ENCODE measurements at places on chromosomes 12 and 14. TPM values are rescaled to one million over a fixed set of nuclear protein-coding genes. Genes with fewer than 3 reads are reported as not detected.

GRCh38 chr14:70664698-70665447 is 23.2 kb downstream of the TTC9 start:
- H3K4me1 ChIP-seq, result peaks cover 38% of the 10 kb centered on the region
- no peak overlapping the region for H3K4me3 ChIP-seq
- no peak for DNase-seq
- H3K27me3 ChIP-seq, result no peaks in the 10 kb centered on the region

- H3K4me1 ChIP-seq, result peaks cover 15% of the 10 kb centered on the region
- no peaks in the 10 kb centered on the region for H3K36me3 ChIP-seq
- peak; percentile 46 for DNase-seq
- no peak overlapping the region for H3K4me3 ChIP-seq
Observed at GRCh38 chr12:65306366-65307168, 28.1 kb downstream of the MSRB3 start.

- H3K36me3 ChIP-seq, result peaks cover 28% of the 10 kb centered on the region
- peaks cover 50% of the 10 kb centered on the region for H3K4me1 ChIP-seq
- no peaks in the 10 kb centered on the region for H3K27me3 ChIP-seq
- DNase-seq, result peak; percentile 78
- peak overlapping the region; percentile 100 for H3K4me3 ChIP-seq
Observed at GRCh38 chr14:90397425-90398314, 841 bp downstream of the CALM1 start.

The KRT2 gene
- not detected for total RNA-seq

- no peak overlapping the region for H3K27ac ChIP-seq
- DNase-seq, result no peak
- no peak overlapping the region for H3K4me3 ChIP-seq
- H3K36me3 ChIP-seq, result no peaks in the 10 kb centered on the region
Observed at GRCh38 chr12:51771008-51771407, 77.5 kb downstream of the FIGNL2 start.

DNA sequence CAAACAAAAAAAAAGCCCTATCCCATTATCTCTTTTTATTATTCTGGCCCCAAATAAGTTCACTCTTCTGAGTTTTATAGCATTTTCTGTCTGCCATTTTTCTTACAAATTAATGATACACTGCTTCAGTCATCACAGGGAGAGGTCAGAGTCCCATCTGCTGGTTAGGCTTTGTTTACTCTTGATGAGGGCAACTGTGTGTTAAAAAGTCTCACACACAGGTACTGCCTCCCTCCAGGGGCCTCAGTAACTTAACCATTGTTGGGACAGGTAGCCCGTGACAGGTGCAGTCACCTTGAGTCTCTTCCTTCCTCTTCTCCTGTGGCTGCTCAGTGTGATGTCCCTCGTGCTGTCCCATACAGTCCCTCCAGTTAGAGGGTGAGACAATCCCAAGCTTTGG is 45.5 kb upstream of the SEL1L start:
- H3K36me3 ChIP-seq, result no peaks in the 10 kb centered on the region
- H3K4me3 ChIP-seq, result no peak overlapping the region
- no peak overlapping the region for H3K27ac ChIP-seq

DNA sequence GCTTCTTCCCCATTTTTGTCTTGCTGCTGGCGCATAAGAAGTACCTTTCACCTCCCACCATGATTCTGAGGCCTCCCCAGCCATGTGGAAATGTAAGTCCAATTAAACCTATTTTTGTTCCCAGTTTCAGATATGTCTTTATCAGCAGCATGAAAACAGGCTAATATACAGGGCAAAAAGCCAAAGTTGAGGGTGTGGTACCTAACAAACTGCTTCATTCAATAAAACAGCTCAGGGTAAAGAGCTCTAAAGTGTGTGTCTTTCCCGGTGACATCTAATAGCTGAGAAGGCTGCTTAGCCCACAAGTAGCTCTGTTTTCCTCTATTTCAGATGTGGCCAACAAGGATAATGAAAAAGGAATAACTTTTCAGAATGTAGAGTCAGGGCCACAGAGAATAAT is 76.7 kb upstream of the SLC8A3 start:
- DNase-seq, result no peak
- H3K4me1 ChIP-seq, result no peaks in the 10 kb centered on the region
- H3K27me3 ChIP-seq, result peaks cover 4% of the 10 kb centered on the region
- no peak overlapping the region for H3K27ac ChIP-seq
- no peaks in the 10 kb centered on the region for H3K36me3 ChIP-seq

The KERA gene
- not detected for total RNA-seq

- H3K4me1 ChIP-seq, result no peaks in the 10 kb centered on the region
- no peak overlapping the region for H3K27ac ChIP-seq
- H3K27me3 ChIP-seq, result no peaks in the 10 kb centered on the region
- no peak for DNase-seq
Observed at GRCh38 chr14:97994020-97994531, 1196.9 kb downstream of the VRK1 start.

The RNASE3 gene
- total RNA-seq, result not detected

DNA sequence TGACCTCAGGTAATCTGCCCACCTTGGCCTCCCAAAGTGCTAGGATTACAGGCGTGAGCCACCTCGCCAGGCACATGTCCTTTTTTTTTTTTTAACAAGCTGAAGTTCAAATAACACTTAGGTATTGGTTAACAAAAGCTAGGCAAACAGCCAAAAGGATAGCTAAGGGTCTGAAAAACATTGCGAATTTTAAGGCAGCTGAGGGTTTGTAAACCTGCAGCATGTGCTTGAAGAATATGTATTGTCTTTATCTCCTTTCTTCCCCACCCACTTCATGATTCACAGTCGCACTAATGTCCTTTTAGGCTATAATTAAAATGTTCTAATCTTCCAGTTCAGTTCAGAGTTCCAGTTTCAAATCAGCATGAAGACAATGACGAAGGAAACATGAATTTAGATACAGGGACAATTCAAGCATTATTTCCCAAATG is 30.1 kb upstream of the CERS5 start:
- H3K27ac ChIP-seq, result no peak overlapping the region
- no peaks in the 10 kb centered on the region for H3K4me1 ChIP-seq
- no peak overlapping the region for H3K4me3 ChIP-seq
- H3K36me3 ChIP-seq, result peaks cover 80% of the 10 kb centered on the region

The GPR135 gene
- 3.4 TPM for total RNA-seq

GRCh38 chr14:22650960-22651521 is 6.9 kb upstream of the OR6J1 start:
- no peak overlapping the region for H3K4me3 ChIP-seq
- H3K4me1 ChIP-seq, result no peaks in the 10 kb centered on the region
- no peak for DNase-seq
- no peak overlapping the region for H3K27ac ChIP-seq
- no peaks in the 10 kb centered on the region for H3K36me3 ChIP-seq

GRCh38 chr12:121632069-121632970 is 6.0 kb downstream of the ORAI1 start:
- H3K4me3 ChIP-seq, result no peak overlapping the region
- no peaks in the 10 kb centered on the region for H3K27me3 ChIP-seq
- H3K4me1 ChIP-seq, result peaks cover 69% of the 10 kb centered on the region
- no peak for DNase-seq
- no peaks in the 10 kb centered on the region for H3K36me3 ChIP-seq

- H3K27me3 ChIP-seq, result no peaks in the 10 kb centered on the region
- H3K27ac ChIP-seq, result no peak overlapping the region
- DNase-seq, result no peak
- H3K4me1 ChIP-seq, result peaks cover 18% of the 10 kb centered on the region
Observed at GRCh38 chr12:95126076-95126475, 52.7 kb upstream of the NR2C1 start.

DNA sequence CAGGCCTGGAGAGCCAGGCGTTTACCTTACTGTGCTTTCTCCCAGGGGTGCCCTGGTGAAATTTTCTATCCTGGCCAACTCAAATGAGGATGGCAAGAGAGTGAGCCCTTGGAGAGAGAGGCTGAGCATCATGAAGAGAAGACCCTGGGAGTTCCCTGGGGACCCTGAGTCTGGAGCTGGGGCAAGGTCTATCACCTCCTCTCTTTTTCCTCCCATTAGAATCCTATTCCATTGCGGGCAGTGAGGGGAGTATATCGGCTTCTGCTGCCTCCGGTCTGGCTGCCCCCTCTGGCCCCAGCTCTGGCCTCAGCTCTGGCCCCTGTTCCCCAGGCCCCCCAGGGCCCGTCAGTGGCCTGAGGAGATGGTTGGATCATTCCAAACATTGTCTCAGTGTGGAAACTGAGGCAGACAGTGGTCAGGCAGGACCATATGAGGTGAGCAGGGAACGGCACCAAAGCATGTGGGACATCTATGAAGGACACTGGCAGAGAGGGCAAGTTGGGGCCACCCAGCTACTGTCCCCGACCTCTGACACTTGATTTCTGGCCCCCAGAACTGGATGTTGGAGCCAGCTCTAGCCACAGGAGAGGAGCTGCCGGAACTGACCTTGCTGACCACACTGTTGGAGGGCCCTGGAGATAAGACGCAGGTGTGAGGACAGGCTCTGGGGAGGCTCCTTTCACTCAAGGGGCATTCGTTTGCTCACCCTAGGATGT is 1.6 kb downstream of the ARHGEF25 start:
- peaks cover 19% of the 10 kb centered on the region for H3K4me1 ChIP-seq
- no peak overlapping the region for H3K4me3 ChIP-seq
- H3K27ac ChIP-seq, result no peak overlapping the region
- H3K27me3 ChIP-seq, result peaks cover 21% of the 10 kb centered on the region

DNA sequence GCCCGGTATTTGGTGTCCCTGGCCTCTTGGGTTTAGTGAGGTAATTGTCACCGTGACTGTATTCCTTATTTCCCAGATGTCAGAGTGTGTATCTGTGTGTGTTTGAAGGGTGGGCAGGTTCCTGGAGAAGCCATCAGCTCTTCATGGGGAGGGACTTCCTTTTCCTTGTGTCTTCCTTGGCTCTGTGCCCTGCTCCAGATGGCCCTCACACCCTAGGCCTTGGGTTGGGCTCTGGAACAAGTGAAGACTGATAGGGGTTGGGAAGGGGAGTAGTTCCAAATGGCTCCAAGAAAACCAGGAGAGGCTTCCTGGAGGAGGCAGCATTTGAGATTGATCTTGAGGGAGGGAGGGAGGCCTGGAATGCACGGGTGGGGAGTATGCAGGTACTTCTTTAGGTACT is 43.8 kb upstream of the PRIMA1 start:
- no peak for DNase-seq
- no peak overlapping the region for H3K27ac ChIP-seq
- H3K4me3 ChIP-seq, result no peak overlapping the region
- H3K4me1 ChIP-seq, result no peaks in the 10 kb centered on the region
- no peaks in the 10 kb centered on the region for H3K36me3 ChIP-seq
- H3K27me3 ChIP-seq, result peaks cover 10% of the 10 kb centered on the region

DNA sequence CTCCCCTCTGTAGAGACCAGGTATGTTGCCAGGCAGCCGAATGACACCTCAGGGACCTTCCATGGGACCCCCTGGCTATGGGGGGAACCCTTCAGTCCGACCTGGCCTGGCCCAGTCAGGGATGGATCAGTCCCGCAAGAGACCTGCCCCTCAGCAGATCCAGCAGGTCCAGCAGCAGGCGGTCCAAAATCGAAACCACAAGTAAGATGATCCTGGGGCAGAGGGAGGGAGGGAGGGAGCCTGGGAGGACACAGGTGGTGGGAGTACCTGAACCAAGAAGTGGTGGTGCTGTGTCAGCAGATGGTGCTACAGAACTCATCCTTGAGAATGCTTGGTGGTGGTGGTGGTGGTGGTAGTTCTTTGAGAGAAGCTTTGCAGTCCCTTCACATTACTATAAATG is 1.0 kb downstream of the SMARCD1 start:
- H3K4me1 ChIP-seq, result peaks cover 13% of the 10 kb centered on the region
- H3K4me3 ChIP-seq, result peak overlapping the region; percentile 69
- H3K27me3 ChIP-seq, result no peaks in the 10 kb centered on the region
- H3K36me3 ChIP-seq, result peaks cover 47% of the 10 kb centered on the region

- no peak overlapping the region for H3K27ac ChIP-seq
- no peaks in the 10 kb centered on the region for H3K36me3 ChIP-seq
- peaks cover 4% of the 10 kb centered on the region for H3K27me3 ChIP-seq
- H3K4me3 ChIP-seq, result no peak overlapping the region
Observed at GRCh38 chr12:124094733-124095132, 121.7 kb downstream of the ZNF664 start.

DNA sequence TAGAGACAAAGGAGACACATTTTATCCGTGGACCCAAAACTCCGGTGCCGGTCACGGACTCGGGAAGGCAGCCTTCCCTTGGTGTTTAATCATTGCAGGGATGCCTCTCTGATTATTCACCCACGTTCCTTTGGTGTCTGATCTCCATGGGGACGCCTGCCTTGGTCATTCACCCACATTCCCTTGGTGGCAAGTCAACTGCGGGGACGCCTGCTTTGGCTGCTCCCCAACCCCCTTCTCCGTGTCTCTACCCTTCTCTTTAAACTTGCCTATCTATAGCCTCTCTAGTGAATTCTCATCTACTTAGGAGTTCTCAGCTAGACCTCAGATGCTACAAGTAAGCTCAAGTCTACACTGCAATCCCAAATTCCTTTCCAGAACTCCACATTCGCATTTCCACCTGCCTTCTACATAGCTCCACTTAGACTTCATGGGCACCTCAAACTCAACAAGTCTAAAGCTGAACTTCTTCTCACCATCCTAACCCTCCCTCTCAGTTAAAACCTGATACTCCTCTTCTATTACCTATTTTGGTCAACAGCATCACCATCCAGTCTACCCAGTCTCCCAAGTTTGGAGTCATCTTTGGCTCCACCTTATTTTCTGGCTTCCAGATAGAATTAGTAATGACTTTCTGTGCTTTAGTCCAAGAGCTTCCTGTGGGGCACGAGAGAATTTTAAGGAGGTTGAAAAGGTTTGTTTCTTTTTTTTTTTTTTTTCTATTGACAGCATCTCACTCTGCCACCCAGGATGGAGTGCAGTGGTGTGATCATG is 14.4 kb downstream of the SPTLC2 start:
- peaks cover 1% of the 10 kb centered on the region for H3K36me3 ChIP-seq
- no peak for DNase-seq
- no peak overlapping the region for H3K4me3 ChIP-seq
- H3K27me3 ChIP-seq, result no peaks in the 10 kb centered on the region
- H3K27ac ChIP-seq, result no peak overlapping the region

DNA sequence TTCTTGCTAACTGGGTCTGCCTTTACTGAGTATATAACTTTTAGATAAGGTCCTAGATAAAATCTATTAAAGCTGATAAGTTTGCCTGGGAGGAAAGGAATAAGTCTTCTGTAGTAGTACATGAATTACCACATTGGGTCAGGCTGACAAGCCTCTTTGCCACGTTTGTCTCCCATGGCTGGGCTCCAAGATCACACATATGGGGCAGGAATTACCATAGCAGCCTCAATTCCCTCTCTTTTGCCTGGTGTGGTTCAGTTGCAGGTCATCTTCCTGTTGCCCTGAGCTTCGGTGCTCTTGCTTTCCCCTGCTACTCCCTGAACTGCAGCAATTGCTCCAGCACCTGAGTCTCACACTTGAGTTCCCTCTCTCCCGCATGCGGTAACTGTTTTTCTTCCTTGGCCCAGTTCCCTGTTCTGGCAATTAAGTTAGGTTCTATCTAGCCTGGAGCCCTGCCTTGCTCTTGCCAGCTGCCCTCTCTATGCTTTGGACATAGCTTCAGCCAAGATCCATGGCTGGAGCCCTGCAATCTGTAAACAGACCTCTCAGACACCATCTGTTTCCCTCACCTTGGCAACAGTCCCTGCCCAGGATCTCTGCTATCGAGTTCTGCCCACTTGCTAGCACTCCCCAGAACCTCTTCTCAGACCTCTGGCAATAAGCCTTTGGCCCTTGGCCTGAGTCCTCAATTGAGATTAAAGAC is 5.8 kb upstream of the GLT8D2 start:
- peak overlapping the region; percentile 7 for H3K27ac ChIP-seq
- peaks cover 1% of the 10 kb centered on the region for H3K27me3 ChIP-seq
- peak; percentile 85 for DNase-seq
- H3K36me3 ChIP-seq, result no peaks in the 10 kb centered on the region
- H3K4me3 ChIP-seq, result no peak overlapping the region
